ENCODE measurements at places on chromosomes 13 and 19.

- DNase-seq, result no peak
These were observed 64.2 kb downstream of the ARHGAP35 start for GRCh38 chr19:46924874-46925547.

GRCh38 chr19:45577111-45577905, 7.3 kb downstream of the OPA3 start:
- peak; percentile 46 for DNase-seq

GRCh38 chr19:16327169-16327475, 2.5 kb downstream of the KLF2 start:
- no peak for DNase-seq

- no peak for DNase-seq
These were observed 236.7 kb downstream of the B3GLCT start for GRCh38 chr13:31436478-31436877.

DNA sequence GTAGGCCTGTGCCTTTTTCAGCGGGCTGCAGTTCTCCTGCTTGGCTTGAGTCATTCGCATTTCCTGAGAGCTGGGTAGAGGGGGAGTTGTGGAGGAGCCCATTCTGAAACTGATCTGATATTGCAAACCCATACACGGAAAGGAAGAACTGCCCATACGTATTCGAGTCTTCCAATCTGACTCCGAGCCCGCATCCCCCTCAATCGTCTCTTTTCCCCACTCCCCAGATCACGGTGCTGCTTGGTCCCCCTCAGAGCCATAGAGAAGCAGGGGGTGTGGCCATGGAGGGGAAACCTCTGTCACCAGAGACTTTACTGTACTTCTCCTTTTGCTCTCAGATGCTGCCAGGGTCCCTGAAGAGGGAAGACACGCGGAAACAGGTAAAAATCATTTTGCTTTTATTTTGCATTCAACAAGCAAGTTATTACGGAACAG, at the start of gene CD22:
CD22 (plus strand) TSS at position 337 of the 435 bp plus-strand sequence. CDS start 2,854 bp downstream, outside the sequence.
- DNase-seq, result no peak

DNA sequence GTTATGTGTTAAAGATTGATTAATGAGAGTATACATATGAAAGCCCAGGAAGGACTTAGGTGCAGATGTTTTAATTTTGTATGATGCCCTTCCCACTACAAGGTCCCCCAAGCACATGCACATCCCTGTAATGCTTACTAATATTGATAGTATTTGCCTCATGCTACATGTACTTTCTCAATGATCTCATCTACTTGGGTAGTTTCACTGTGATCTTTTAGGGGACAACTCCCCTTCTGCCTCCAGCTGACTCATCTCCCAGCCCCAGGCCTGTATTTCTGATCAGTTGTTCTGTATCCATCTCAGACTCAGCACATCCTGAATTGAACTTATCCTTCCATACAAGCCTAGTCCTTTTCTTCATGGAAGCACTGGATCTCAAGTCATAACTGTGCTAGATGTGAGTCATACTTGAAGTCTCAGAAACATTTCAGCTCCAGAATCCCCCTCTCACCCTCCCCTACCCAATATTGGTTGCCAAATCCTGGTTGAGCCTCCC, 49.4 kb upstream of the INTS6 start:
- DNase-seq, result no peak

- peak; percentile 100 for DNase-seq
These were observed at the start of gene MZF1 for GRCh38 chr19:58572818-58573657. Gene MZF1 (minus strand): TSS chr19:58573335. CDS start chr19:58571389, 1,946 bp downstream.

DNA sequence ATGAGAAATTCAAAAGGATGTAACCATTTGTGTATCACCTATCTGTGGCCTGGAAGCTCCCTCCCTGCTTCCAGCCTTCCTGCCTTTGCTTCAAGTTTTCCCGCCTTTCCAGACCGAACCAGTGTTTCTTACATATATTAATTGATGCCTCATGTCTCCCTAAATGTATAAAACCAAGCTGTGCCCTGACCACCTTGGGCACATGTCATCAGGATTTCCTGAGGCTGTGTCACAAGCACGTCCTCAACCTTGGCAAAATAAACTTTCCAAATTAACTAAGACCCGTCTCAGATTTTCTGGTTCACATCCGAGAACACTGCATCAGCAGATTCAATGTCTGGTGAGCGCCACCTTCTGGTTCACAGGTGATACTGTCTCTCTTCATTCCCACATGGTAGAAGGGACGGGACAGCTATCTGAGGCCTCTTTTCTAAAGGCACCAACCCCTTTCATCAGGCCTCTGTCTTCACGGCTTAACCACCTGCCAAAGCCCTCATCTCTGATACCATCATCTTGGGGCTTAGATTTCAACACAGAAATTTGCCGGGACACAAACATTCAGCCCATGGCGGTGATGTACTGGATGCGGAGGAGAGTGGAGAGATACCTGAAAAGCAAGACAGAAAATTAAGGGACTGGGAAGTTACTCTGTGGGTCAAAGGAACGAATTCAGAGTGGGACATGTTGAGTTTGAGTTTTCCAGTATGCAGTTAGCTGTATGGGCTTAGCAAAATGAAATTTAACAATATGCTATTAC, 58.7 kb upstream of the PABPC3 start:
- DNase-seq, result peak; percentile 20

DNA sequence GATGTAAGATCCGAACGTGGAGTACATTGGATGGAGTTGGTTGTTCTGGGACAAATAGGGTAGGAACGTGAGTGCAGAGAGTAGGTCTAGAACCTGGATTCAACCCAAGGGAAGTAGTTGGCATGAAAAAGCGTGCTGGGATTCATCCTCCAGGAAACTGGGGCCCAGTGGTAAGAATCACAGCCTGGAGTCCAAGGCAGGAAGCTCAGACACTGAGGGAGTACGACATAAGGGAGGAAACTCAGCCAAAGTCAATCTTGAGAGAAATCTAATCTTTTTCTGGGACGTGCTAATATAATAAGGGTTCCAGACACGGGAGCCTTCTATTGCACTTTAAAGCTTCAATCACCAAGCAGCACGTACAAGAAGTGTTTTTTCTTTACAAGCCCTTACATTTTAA, 46.4 kb downstream of the DLEU7 start:
- DNase-seq, result no peak

- no peak for DNase-seq
These were observed 95.1 kb downstream of the NUFIP1 start for GRCh38 chr13:44894001-44894770.

- DNase-seq, result no peak
These were observed 2172.2 kb downstream of the PCDH9 start for GRCh38 chr13:65057986-65058385.

DNA sequence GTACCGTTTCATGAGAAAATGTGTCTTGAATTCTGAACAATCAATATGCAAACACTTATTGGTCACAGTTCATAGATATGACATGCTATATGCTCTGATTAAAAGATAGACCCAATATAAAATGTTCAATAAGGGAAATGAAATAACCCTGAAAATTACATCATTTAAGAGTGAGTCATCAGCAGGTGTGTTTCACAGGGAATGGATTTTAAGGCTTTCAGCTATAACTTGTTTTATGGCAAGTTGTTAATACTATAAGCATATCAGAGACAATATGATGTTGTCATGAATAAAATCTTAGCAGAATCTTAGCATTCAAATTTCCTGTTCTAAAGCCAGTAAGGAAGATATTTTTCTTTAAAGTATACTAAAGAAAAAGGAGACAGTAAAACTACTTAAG, 483.4 kb upstream of the PCDH9 start:
- DNase-seq, result no peak

DNA sequence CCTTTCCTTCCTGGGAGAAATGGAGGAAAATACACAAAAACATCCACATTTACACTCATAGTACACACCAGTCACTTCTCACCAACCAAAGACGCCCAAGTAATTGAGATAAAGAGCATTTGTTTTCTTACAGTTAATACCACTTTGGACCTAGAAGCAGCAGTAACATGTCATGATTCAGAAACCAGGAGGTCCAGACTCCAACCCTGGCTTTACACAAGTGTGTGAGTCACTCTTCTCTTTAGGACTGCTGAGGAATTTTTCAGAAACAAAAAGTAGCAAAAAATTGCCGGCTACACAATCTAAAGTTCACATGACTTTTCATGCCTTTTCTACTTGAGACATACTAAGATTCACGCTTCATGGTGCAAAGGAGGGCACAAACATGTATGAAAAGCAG, 42.1 kb downstream of the TUBGCP3 start:
- DNase-seq, result no peak

DNA sequence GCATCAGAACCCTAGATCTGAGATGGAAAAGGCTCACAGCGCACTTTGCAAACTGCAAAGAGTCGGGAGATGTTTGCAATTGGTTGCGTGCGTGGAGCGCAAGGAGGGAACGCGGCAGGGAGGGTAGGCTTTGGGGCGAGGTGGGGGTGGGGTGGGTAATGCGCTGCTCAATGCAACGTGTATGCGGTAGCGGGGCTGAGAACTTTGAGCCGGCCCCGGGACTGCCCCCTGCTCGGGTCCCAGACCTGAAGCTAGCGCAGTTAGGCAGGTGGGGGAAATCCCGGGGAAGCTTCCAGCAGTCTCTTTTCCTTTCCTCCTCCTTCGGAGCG, 971 bp downstream of the FOSB start:
- DNase-seq, result peak; percentile 21

GRCh38 chr19:9917321-9917720, 19.0 kb downstream of the OLFM2 start:
- DNase-seq, result no peak

GRCh38 chr13:18964942-18965341, 216.7 kb downstream of the TUBA3C start:
- no peak for DNase-seq

DNA sequence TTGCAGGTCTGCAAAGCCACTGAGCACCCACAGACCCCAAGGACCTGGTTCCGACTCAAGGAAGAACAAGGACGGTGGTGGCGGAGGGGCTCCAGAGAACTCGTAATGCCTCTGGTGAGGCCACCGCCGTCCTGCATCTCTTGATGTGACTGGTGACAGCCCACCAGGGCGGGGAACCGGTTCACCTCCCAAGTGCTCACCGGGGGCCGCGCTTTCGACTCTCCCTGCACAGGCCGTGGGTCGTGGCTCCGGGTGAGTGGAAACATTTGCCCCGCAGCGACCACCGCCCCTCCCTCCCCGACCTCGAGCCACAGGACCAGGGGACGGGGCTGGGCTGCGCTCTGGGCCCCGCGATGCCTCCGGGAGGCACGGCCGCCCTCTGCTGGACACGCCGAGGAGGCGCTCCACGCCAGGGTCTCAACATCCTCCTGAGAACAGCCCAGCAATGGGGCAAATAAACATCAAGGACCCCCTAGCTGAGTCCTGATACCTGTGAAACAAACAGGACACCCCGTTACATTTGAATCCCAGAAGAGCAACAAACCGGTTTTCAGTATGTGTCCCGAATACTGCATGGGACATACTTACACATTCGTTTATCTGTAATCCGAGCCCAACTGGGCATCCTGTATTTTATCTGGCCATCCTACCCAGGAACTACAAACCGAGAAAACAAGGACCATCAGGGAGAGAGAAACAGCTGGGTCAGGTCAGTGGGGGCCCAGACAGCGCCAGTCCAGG, 3.9 kb upstream of the PLPP2 start:
- no peak for DNase-seq

DNA sequence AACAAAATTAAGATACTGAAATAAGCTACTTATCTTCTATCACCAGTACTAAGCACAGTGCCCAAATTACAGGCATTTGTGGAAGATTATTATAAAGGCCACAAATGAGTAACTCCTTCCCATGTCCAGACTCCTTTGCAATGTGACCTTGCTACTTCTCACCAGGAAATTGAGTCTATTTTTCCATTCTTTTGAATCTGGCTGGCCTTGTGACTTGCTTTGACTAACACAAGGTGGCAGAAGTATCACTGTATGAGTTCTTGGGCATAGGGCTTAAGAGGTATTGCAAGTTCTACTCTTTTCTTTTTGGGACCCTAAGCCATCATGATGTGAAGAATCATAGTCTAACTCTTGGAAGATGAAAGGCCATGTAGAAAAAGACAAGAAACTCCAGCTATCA, 49.9 kb downstream of the UGGT2 start:
- DNase-seq, result no peak

DNA sequence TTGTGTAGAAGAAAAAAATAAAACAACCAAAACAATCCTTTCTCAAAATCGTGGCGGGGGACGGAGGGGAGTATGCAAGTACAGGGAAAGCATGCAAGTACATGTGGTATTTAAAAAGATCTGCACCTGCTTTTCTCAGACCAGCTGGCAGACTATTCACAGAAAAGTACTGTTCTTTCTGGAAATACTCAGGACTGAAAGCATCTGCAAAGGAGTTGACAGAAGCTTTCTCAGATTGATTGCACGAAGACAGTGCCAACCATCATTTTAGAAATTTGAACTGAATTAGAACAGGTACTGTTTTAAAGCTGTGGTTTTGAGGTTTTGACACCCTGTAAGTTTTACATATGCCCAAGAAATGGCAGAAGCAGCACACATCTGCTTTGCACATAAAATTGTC, 19.8 kb upstream of the PCDH8 start:
- no peak for DNase-seq

- DNase-seq, result no peak
These were observed 25.7 kb downstream of the CHAMP1 start for GRCh38 chr13:114339857-114340534.

GRCh38 chr19:993361-993830, 6.8 kb upstream of the GRIN3B start:
- DNase-seq, result no peak

DNA sequence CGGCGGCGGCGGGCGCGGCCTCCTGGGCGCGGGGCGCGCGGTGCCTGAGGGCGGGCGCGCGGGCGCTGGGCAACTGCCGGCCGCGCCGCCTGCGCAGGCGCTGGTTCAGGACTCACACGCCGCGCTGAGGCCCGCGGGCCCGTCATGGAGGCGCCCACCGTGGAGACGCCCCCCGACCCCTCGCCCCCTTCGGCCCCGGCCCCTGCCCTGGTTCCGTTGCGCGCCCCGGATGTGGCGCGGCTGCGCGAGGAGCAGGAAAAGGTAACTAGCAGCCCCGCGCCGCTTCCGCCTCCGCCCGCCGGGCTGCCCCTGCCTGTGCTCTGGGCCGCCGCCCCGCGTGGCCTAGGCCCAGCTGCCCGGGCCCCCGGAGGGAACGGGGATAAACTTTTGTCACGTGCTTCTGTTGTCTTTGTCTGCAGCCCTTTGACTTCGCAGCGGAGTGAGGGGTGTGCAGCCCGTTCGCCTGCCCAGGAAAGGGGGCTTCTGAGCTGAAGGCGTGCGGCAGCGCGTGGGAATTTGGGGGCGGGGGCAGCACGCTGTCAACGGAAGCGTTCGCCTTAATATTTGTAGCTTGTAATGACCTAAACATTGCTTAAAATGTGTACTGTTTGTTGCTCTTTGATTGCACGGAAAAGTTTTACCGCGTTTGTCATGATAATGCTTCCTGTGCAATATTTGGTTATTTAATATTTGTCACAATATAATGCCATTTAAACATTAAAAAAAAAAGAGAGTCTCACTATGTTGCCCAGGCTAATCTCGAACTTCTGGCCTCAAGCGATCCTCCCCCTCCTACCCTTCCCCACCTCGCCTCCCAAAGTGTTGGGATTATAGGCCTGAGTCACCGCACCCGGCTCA, 594 bp downstream of the URI1 start:
- DNase-seq, result no peak

GRCh38 chr13:75618308-75618707, 17.8 kb upstream of the LMO7 start:
- no peak for DNase-seq
